ENCODE measurements at places on chromosomes 3 and 15. TPM values are rescaled to one million over a fixed set of nuclear protein-coding genes. Genes with fewer than 3 reads are reported as not detected.

Gene GOLGA8O
- not detected for total RNA-seq

DNA sequence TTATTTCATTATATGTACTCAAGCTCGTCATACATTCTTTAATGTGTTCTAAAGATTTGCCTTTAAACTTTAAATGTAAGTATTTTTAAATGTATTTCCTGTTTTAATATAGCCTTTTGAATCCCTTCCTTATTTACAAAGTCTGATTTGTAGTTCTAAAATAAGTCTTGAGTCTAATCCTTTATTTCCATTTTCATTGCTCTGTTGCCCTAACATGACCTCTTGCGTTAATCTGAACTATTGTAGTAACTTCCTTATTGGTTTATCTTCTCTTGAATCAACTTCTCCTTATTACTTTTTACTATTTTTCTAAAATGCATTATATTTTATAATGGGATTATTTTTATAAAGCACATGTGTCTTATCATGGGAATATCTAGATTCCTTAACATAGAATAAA lies 24.0 kb downstream of the KNL1 start:
- no peak for DNase-seq

Gene FSTL1
- 326 TPM for total RNA-seq

- DNase-seq, result no peak
Measured at GRCh38 chr3:37546876-37547275, 314.8 kb upstream of the CTDSPL start.

GRCh38 chr15:93372865-93373223 lies 283.8 kb upstream of the RGMA start:
- DNase-seq, result no peak

DNA sequence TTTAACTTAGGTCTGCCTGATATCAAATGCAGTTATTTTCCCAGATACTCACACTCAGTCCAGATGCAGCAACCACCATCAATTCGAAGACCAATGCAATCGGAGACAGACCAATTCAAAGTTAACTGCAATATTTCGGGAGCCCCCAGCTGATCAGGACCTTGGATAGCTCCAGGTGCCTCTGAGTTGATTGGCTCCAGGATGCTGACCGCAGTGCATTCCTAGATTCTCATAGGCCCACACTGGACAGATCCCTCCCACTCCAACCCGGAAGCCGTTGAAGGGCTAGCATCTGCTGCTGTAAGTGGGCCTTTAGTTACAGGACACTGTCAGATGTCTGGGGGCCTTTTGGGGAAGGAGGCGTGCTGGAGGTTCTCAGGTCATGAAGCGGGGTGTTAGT lies 89.5 kb upstream of the ATP2B2 start:
- DNase-seq, result peak; percentile 90

- DNase-seq, result no peak
Measured at GRCh38 chr3:129123314-129124060, 1.9 kb upstream of the RAB43 start.

DNA sequence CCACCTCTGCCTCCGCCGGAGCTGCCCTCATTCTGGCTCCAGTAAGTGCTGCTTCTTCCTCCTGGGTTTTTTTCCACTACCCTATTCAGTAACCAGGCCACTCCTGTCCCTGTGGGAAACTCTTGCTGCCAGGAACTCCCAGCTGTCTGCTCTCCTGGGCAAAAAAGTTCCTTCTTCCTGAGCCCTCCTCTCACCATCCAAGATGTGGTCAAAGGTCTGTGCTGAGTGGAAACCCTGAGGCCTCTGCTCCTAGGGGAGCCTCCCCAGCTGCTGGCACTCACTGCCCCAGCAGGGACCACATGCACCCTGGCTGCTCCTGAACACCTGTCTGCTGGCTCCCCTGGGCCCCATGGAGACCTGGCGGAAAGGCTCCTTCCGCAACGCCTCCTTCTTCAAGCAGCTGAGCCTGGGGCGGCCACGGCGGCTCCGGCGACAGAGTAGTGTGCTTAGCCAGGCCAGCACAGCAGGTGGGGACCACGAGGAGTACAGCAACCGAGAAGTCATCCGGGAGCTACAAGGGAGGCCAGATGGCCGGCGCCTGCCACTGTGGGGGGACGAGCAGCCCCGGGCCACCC lies 454 bp downstream of the C15orf62 start:
- DNase-seq, result no peak

DNA sequence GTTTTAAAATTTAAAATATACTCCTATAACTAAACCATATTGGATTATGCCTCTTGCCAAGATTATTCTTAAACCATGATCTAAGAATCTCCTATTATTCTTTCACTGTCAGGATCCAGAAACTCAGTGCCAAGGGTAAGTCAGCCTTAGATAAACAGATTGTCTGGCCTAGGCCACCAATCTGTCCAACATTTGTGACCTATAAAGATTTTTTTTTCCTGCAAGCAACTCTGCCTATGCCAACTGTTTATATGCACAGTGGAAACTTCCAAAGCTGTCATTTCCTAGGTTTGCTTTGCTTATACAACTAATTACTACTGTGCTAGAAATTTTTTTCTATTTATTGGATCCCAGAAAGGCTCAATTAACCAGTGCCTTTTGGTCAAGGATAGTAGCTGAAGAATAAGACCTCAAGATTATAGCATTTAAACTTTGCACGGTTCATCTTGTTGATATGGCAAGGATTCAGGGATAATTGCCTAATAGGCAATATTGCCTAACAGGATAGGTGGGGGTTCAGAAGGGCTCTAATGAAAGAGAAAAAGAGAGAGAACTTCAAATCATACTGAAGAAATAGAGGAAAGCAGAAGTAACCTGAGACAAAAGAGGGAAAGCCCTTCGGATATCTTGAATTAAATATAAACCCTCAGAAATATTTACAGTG lies 22.8 kb downstream of the GAP43 start:
- DNase-seq, result no peak

DNA sequence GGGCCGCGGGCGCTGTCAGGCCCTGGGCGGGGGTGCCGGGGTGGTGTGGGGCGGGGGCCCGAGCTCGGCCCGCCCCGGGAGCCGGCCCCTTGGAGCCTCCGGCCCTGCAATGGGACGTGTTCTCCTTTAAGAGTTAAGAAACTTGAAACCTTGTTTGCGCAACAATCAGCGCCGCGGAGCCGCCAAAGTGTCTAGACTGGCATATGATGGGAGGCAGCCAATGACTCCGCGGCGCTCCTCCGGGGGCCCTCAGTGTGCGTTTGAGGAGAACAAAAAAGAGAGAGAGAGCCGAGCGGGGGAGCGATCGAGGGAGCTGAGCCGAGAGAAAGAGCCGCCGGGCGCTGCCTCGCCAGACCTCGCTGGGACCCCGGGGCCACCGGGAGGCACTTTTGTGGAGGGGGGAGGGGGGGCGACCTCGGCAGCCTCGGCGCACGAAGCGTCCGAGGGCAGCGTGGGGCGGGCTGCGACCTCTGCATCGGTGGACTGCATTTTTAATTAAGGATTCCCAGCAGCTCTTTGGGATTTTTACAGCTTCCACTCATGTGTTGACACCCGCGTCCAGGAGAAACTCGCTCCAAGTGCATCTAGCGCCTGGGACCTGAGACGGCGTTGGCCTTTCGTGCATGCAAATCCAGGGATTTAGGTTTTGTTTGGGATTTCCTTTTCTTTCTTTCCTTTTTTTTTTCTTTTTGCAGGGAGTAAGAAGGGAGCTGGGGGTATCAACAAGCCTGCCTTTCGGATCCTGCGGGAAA lies at the start of gene SMAD6:
TSS of gene SMAD6 (plus strand) at position 202 of the 752 bp plus-strand sequence. CDS start 1,023 bp downstream, outside the sequence.
- peak; percentile 97 for DNase-seq

- peak; percentile 32 for DNase-seq
Measured at GRCh38 chr3:148075771-148076716, 621.7 kb upstream of the AGTR1 start.

Gene SLC28A2
- not detected for total RNA-seq

Gene ZBBX
- total RNA-seq, result 2.4 TPM

- DNase-seq, result no peak
Measured at GRCh38 chr3:123083383-123084124, 16.7 kb downstream of the PDIA5 start.

DNA sequence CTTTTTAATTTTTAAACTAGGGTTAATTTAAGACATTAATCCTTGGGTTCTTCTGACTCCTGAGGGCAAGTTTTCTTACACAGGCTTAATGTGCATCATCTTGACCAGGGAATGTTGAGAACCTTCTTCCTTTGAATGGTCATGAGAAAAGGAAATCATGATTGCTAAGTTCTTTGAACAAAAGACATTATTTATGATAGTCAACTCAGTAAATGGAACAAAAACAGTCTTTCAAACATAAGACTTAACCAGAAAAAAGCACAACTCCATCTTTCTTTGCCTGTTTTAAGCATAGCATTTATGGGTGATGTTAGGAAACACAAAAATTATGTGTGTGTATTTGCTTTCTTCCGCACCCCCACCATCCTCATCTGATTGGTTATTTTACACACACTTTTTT lies 5.4 kb downstream of the TLNRD1 start:
- DNase-seq, result no peak

Gene KNG1
- not detected for total RNA-seq

DNA sequence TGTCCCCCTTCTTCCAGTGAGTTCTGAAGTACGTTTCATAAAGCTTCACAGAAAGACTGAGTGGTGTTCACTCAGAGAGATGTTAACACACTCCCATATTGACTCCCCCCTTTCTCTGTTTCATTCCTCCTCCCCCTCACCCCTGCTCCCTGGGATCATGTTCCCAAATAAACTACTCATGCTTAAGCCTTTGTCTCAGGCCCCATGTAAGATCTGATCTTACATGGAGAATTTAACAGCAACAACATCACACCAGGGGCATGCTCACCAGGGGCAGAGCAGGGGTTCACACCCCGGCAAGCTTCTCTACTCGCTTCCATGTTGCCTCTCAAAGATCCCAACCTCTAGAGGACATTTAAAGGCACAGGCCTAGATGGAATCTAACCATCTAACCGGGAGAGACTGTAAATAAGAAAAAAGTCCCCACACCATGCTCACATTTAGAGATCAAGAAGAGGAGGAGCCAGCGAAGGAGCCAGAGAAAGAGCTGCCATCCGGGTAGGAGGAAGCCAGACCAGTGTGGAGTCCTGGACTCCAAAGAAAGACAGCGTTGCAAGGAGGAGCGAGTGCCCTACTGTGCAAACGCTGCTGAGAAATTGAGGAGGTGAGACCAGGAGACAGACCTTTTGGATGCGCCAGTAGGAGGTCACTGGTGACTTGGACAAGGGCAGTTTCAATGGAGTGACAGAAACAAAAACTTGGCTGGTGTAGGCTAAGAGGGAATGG lies 21.4 kb upstream of the SRP14 start:
- no peak for DNase-seq

DNA sequence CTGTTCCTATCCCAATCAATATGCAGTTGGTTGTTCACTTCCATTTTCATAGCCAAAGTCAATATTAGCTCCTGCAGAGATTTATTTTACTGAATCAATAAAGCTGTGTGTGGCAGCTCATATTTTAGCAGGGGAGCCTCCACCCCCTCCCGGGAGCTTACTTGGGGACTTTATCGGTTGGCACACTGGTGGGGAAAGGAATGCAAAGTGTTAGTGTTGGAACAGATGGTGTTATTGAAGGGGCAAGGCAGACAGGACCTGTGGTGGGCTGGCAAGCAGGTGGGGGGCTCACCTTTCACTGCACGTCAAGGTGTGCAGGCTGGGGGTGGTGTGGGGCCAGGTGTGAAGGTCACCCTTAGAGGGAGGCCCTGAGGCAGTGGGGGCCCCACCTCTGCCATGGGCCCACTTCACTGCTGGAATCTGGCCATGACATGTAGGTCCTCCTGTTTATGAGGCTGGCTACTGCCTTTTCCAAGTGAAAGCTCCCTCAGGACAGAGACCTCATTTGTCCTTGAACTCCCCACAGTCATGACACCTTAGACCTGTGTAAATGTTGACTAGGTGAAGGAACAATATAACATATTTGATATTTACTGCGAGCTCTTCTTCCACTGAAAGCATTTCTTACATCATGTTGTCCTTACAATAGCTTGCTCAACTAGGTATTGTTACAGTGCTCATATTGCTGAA lies 44.0 kb upstream of the SEC22A start:
- DNase-seq, result peak; percentile 5

DNA sequence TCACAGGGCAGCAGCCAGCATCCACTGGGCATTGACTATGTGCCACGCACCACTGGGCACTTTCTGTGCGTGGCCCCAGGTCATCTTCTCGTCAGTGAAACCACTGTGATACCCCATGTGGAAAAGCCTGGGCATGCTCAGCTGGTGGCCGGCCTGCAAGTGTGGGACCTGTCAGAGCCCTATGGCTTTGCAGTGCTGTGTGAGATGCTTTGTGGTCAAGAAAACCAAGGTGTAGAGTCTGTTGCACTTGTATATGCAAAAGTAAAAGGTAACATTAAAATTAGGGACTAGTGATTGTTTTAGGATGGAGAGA lies 69.5 kb downstream of the PGPEP1L start:
- DNase-seq, result no peak

GRCh38 chr3:192685801-192686200 lies 41.5 kb downstream of the FGF12 start:
- DNase-seq, result no peak

Gene ACAD9
- 37.6 TPM for total RNA-seq

DNA sequence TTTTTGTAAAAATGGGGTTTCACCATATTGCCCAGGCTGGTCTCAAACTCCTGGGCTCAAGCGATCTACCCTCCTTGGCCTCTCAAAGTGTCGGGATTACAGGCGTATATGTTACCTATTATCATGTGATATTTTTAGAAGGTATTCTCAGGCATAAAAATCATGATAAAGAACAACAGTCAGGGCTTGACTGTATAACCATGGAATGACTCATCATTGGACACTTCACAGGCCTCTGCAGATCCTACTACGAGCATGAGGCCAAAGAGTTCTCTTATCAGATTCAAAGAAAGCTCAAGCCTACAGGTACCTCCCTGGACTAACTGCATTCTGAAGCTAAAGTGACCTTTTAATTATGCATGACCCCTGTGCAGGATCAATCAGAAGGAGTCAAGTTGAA lies 91.7 kb upstream of the PRICKLE2 start:
- DNase-seq, result no peak

Gene ROPN1B
- total RNA-seq, result not detected

Gene CRYBG3
- 5.9 TPM for total RNA-seq

DNA sequence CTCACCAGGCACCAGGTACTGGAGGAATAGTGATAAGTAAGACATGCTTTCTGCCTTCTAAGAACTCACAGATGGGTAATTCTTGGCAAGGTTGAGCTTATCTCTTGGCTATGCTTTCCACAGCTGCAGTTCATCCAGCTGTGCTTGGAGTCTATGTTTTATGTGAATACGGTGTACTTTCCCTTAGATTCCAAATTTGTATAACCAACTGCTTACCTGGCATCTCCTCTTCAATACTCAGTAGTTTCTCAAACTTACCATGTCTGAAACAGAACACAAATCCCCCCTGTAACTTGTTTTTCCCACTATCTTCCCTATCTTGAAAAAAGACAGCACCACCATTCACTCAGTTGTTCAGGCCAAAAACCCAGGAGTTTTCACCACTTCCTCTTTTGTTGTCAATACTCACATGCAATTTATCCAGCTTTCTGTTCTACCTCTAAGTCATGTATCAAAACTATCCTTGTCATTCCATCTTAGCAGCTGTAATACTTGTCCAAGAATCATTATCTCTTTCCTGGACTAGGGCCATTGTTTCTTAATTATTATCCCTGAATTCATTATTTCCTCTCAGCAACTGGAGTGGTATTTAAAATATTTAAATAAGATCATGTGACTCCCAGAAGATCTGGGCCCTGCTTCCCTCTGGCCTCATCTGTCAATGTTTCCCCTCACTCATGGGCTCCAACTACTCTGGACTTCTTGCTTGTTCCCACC lies 32.6 kb downstream of the COL6A5 start:
- DNase-seq, result no peak
